HepG2 (cell line): ENCODE measurements at places on chromosomes 4 and X. TPM values are rescaled to one million over a fixed set of nuclear protein-coding genes. Genes with fewer than 3 reads are reported as not detected.

Gene PROM1
- 2.5 and 3.9 TPM in 2 replicates for total RNA-seq

Gene KCNIP4
- total RNA-seq = not detected in 2 replicates

Gene MSANTD1
- total RNA-seq = 0.10 and 0.22 TPM in 2 replicates

Gene PPP4R3C
- not detected in 2 replicates for total RNA-seq

Gene SEC24B
- 14.6 and 22.9 TPM in 2 replicates for total RNA-seq

Gene OPRPN
- not detected in 2 replicates for total RNA-seq

Gene CFAP97
- total RNA-seq = 44.4 and 67.9 TPM in 2 replicates
